Placental pericyte (primary cell): ENCODE measurements at places on chromosomes 7 and 10. TPM values are rescaled to one million over a fixed set of nuclear protein-coding genes. Genes with fewer than 3 reads are reported as not detected.

PPP1R3A gene
- not detected in 2 replicates for total RNA-seq

CACNB2 gene
- total RNA-seq, result under 0.01 and 0.14 TPM in 2 replicates

GIMAP2 gene
- 0.66 and 0.72 TPM in 2 replicates for total RNA-seq

NSUN5 gene
- 21.4 and 26.6 TPM in 2 replicates for total RNA-seq

ZNF804B gene
- total RNA-seq, result not detected in 2 replicates

CHAT gene
- total RNA-seq, result not detected in 2 replicates

RAB19 gene
- not detected in 2 replicates for total RNA-seq

CHST3 gene
- total RNA-seq, result 16.9 and 26.8 TPM in 2 replicates

RPP38 gene
- total RNA-seq, result 15.5 and 16.0 TPM in 2 replicates

TMEM176A gene
- not detected in 2 replicates for total RNA-seq

CPXM2 gene
- 0.22 and 0.72 TPM in 2 replicates for total RNA-seq

CDHR3 gene
- total RNA-seq, result 1.3 and 5.2 TPM in 2 replicates

PLPP4 gene
- total RNA-seq, result 5.5 and 18.9 TPM in 2 replicates

TRIM50 gene
- total RNA-seq, result not detected in 2 replicates

EPO gene
- total RNA-seq, result not detected in 2 replicates

AKR1C4 gene
- total RNA-seq, result not detected in 2 replicates

HABP2 gene
- total RNA-seq, result not detected in 2 replicates

SLC16A12 gene
- 0.14 and 0.22 TPM in 2 replicates for total RNA-seq

KCNMA1 gene
- 51.0 and 54.7 TPM in 2 replicates for total RNA-seq

NUDT5 gene
- 65.4 and 66.7 TPM in 2 replicates for total RNA-seq

TAS2R4 gene
- 0.86 and 0.88 TPM in 2 replicates for total RNA-seq

SPDYE6 gene
- total RNA-seq, result not detected in 2 replicates

PIP gene
- not detected in 2 replicates for total RNA-seq

TUBGCP2 gene
- total RNA-seq, result 58.6 and 122 TPM in 2 replicates

GPR26 gene
- total RNA-seq, result not detected in 2 replicates

ANKMY2 gene
- 23.0 and 23.6 TPM in 2 replicates for total RNA-seq

MAD1L1 gene
- 37.2 and 47.2 TPM in 2 replicates for total RNA-seq

AKR1C2 gene
- 1.9 and 6.3 TPM in 2 replicates for total RNA-seq

HOXA2 gene
- under 0.01 and 0.43 TPM in 2 replicates for total RNA-seq

VSTM4 gene
- total RNA-seq, result under 0.01 and 1.3 TPM in 2 replicates

NRG3 gene
- total RNA-seq, result under 0.01 and 0.22 TPM in 2 replicates

LAMB1 gene
- 373 and 409 TPM in 2 replicates for total RNA-seq

GLCCI1 gene
- total RNA-seq, result 3.6 and 10.3 TPM in 2 replicates

RSPH10B gene
- total RNA-seq, result under 0.01 TPM in 1 of 2 replicates, not detected in the other
